Activated CD8-positive, alpha-beta memory T cell treated with anti-CD3 and anti-CD28 coated beads for 1 hour (primary cell): ENCODE measurements at places on chromosomes 1 and 21.

DNA sequence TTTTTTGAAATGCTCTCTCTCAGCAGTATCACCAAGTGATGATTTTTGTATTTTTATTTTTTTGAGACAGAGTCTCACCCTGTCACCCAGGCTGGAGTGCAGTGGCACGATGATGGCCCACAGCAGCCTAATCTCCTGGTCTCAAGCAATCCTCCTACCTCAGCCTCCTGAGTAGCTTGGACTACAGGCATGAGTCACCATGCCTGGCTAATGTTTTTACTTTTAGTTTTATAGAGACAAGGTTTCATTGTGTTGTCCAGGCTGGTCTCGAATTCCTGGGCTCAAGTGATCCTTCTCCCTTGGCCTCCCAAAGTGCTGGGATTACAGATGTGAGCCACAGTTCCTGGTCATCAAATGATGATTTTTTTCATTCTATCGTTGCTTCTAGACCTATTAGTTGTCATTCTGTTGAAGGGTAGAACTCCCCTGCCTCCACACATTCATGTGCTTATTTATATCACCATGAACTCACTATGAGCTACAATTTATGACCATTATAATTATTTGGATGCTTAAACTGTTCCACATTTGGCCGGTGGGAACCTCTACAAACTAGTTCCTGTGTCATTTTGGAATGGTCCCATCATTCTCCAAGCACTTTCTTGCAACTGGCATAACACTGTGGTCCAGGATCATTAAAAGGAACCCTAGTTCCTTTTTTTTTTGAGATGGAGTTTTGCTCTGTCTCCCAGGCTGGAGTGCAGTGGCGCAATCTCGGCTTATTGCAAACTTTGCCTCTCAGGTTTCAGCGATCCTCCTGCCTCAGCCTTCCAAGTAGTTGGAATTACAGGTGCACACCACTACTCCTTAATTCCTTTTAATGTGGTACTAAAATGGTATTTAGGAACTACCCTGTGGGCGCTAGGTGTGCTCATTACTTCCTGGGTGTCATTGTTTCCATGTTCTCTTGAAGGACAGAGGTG, 20.2 kb upstream of the TOR3A start:
- no peak for DNase-seq

DNA sequence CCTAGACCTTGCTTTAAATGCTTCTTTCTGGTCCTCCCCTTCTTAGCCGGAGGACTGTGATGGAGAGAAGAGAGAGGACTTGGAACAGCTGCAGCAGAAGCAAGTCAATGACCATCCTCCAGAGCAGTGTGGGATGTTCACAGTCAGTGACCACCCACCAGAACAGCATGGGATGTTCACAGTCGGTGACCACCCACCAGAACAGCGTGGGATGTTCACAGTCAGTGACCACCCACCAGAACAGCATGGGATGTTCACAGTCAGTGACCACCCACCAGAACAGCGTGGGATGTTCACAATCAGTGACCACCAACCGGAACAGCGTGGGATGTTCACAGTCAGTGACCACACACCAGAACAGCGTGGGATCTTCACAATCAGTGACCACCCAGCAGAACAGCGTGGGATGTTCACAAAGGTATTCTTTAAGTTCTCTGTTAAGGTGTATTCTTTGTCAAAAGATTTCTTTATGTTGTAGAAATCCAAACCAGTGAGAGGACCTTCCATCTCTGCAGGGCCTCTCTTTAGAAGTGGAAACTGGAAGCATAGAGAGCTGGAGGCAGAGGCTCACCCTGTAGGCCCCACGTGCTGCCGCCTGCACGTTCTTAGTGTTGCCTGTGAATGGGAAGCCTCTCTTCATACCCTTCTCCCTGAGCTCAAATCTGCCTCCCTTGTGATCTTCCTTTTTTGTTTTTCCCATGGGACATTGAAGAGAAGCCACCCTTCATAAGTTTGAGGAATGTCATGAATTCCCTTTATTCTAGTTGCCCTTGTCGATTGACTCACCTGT, 10.6 kb downstream of the PCNT start:
- DNase-seq, result no peak

GRCh38 chr1:183185941-183186490, at the start of gene LAMC2:
TSS of gene LAMC2 (plus strand) at chr1:183186264. CDS start at chr1:183186353, 89 bp downstream.
- no peak for DNase-seq

GRCh38 chr1:117565745-117566455, 39.9 kb upstream of the TENT5C start:
- DNase-seq, result no peak
